Large intestine (tissue), 12 donors: ENCODE measurements at places on chromosomes 7 and 10.
A peak's percentile ranks its signal among the peaks of the same experiment; 100 is the strongest.

- no peak for DNase-seq
Observed at GRCh38 chr7:103432712-103433111, 13.3 kb downstream of the SLC26A5 start.

DNA sequence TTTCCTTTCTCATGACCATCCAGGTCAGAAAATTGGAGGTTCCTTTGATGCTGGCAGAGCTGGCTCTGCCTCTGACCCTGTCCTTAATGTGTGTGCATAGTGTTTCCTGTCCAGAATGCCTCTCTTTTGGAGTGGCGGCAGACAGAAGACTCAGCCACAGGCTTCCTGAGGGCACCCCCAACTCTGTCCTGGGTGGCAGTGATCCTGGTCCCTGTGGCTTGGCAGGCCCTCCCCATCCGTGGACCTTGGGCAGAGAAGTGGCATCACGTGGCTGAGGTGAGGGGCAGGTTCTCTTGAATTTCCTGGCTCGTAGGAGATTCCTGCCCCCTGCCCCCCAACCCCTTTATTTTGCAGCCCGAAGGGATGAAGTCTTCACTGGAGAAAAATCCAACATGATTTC, 133.1 kb downstream of the RGS10 start:
- no peak for DNase-seq

GRCh38 chr7:112447406-112447805, 2.9 kb upstream of the IFRD1 start:
- no peak for DNase-seq

GRCh38 chr7:30910411-30911073, 1.1 kb upstream of the AQP1 start:
- no peak for DNase-seq

DNA sequence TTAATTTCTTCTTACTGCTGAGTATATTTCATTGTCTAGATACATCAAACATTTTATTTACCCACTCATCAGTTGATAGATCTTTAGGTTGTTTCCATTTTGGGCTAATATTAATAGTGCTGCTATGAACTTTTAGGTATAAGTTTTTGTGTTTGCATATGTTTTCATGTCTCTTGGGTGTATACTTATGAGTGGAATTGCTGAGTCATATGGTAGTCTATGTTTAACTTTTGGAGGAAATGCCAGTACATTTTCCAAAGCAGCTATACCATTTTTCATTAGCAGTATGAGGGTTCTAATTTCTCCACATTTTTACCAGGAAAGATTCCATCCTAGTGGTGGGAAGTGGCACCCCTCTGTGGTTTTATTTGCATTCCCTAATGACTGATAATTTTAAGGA, 101.1 kb downstream of the ANKRD30A start:
- no peak for DNase-seq

- no peak for DNase-seq
Observed at GRCh38 chr10:31578951-31579350, 259.9 kb downstream of the ZEB1 start.

GRCh38 chr10:15859906-15860691, at the start of gene MINDY3:
Gene MINDY3, minus strand, starts transcription at chr10:15860507. Its CDS starts 208 bp downstream, at chr10:15860299.
- peak; percentile 76 for DNase-seq

- DNase-seq: no peak
Observed at GRCh38 chr7:14270099-14270498, 280.6 kb upstream of the ETV1 start.

DNA sequence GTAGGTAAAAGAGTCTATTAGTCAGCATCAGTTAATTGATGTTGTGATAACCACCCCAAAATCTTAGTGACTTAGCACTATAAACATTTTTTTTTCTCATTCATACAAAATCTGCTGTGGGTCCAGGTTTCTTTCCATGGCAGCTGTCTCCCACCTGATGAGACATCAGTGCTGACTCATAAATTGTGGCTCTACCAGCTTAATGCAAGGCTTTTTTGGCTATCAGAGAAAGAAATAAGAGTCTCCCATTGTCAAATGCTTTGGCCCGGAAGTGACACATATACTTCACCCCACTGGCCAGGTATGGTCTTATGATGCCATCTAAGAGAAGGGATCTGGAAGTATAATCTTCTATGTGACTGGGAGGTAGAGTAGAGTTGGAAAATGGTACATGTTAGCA, 14.5 kb downstream of the DNAJB9 start:
- no peak for DNase-seq

DNA sequence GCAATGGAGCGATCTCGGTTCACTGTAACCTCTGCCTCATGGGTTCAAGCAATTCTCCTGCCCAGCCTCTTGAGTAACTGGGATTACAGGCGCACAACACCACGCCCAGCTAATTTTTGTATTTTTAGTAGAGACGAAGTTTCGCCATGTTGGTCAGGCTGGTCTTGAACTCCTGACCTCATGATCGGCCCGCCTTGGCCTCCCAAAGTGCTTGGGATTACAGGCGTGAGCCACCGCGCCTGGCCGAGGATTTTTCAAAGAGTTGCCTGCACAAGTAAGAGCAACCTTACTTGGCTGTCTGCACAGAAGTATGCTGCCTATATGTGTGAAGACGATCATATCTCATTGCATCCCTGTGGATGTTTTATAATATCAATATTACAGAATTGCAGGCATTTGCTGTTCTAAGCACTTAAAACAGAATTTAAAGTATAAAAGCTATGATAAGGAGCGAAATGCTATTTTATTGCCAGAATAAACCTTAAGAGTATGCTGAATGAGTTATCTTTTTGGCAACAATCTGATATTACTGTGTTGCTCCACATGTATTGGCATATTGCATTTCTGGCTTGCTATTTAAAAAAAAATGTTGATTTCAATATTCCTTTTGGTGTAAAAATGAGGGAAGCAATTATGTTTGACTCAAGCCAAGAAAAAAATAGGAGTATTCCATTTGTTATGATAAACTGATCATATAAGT, 379.4 kb upstream of the SEMA3D start:
- DNase-seq: no peak

GRCh38 chr10:133465191-133465949, 11.6 kb downstream of the SCART1 start:
- no peak for DNase-seq

- no peak for DNase-seq
Observed at GRCh38 chr10:97182288-97182990, 3.3 kb downstream of the SLIT1 start.

DNA sequence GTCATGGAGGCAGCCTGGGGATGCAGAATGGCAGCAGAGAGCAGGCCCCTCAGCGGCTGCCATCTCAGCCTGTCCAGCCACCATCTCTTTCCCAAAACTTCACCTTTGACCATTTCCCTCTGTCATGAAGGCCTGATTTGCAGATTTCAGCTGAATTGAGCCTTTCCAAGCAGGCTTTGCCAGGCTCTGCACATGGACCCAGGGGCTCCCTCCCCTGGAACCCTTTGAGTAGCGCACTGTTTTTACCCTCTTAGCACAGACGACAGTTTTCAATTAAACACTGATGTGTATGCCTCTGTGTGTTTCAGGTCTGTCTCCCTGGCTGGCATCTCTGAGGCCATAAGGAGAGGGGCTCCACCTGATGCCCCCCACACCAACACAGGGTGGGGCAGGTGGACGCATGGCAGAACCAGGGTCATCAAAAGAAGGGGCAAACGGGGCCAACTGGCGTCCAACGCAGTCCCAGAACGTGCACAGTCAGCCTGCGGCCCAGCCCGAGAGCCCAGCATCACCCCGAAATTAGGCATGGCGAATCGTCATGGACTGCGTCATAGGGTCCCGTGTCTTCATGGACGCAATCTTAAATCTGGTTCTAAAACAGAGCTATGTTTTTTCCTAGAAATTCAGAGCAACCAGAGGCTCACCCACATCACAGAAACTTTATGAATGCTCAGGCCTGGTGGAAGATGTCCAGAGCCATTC, 185.0 kb upstream of the TCERG1L start:
- no peak for DNase-seq

DNA sequence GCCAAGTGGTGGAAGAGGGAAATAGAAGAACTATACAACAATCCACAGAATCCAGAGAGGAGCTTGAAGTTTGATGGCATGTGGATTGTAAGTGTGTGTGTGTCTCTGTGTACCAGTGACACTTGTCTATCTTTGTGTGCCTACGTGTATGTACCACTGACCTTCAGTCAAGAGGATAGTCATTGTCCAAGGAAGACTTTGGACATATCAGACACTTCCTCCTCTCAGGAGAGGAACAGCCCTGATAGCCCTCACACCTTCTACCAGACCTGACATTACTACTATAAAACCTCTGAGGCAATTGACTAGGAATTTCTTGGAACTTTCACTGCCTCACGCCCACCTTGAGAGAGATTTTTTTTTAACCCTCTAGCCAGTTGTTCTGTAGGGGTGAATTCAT, 19.6 kb upstream of the MGAM2 start:
- DNase-seq: no peak

DNA sequence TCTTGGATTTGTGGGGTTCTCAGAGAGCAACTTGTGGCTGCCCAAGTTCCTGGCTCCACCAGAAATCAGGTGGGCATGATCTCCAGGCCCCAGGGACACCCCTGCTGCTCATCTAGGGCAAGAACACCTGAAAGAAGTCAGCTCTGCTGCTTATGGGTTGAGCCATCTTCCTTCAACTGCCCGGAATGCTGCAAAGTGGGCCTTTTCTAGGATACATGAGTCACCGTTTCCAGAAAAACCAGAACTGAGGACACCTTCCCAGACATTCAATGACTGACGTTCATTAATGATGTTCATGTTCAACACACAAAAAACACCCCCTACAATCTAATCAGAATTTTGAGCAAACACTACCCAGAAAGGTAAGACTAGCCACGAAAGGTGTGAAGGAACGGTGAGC, 98.0 kb downstream of the MAD1L1 start:
- no peak for DNase-seq

GRCh38 chr7:29105752-29106668, 40.3 kb downstream of the CPVL start:
- DNase-seq: peak; percentile 65

DNA sequence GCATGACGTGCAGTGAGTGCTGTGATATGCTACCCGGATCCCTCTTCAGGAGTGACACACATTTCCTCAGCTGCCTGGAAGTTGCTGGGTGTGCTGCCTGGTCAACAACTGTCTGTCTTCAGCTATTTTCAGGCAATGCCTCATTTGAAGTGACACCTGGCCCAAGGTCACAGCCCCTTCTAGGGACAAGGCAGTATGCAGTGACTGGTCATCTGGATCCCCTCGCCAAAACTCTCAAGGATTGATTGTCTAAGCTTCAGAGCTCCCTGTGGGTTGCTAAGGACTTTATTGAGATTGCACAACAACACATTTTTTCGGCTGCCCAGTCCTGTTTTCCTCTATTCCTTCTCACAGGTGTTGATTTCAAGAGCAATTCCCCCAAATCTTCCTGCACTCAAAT, 108.8 kb downstream of the GNAI1 start:
- no peak for DNase-seq

DNA sequence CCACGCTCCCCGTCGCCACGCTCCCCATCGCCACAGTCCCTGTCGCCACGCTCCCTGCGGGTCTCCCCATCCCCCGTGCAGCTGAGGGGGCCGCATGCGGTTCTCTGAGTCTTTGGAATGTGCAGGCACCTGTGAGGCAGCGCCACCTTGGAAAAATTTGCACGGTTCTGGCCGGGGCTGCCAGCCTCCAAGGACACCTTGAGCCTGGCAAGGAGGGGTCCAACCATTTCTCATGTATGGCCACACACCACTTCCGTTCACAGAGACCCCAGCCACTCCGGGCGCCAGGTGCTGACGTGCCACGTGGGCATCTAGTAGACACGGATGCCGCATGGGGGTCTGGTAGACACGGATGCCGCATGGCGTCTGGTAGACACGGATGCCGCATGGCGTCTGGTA, 70.5 kb upstream of the ADGRA1 start:
- no peak for DNase-seq
